ENCODE measurements at places on chromosomes 3 and 15.

GRCh38 chr3:110758208-110758607, 313.4 kb upstream of the NECTIN3 start:
- peak; percentile 40 for DNase-seq

- DNase-seq = no peak
Observed at GRCh38 chr3:70558956-70559355, 246.5 kb upstream of the MDFIC2 start.

GRCh38 chr3:192129586-192129985, 597.8 kb downstream of the FGF12 start:
- no peak for DNase-seq

DNA sequence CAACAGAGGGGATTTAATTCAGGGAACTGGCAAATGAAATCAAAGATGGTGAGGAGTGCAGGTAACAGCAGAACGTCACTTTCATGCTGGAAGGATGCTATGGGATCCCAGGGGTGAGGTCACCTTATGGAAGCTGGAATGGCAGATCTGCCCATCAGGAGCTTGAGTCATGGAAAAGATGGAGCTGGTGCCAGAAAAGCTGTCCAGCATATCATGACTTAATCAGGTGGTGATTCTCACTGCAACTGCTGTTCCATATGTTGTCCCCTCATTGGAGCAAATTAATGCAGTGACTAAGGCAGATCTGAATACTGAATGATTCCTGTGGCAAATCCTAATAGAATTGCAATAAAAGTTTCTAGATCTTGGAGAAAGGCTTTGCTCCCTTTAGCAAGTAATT, 38.4 kb downstream of the HHLA2 start:
- no peak for DNase-seq

DNA sequence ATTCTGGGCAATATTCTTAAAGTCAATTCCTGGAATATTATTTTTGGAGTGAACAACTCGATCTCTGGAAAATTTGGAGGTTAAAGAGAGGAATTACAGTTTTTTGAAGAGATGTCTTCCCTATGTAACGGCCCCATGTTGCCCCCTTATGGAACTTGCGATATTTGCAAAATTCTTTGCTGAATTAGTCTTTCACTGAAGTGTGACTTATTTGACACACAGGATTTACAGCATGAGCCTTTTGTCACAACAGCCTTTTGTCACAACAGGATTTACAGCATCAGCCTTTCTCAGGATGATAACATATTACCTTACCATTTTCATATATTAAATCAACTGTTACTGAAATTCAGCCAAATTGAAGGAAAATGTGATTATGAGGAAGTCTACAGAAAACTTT, 37.8 kb upstream of the SPTSSB start:
- DNase-seq = peak; percentile 55

DNA sequence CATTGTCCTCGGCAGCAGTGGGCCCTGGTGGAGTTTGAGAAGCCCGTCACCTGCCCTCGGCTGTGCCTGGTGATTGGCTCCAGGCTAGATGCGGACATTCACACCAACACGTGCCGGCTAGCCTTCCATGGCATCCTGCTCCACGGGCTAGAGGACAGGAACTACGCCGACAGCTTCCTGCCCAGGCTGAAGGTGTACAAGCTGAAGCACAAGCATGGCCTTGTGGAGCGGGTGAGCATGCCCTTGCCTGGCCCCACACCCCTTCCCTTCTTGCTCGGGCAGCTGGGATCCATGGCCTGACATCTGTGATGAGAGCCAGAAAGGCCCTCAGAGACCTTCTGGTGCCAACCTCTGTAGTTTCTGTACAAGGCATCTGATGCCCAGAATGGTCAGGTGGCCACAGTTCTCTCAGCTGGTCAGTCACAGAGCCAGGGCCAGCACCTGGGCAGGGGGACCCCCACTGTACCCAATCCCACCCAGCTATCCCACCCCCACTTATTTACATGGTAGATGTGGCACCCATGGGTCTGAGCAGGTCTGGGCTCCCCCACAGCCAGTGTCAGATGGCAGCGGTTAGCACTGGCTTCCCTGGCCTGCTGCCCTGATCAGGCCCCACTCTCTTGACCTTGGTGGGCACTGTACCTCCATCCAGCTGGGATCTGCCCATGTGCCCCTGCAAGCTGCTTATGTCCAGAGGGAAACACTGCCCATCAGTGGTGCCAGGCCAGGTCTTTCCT, 124.9 kb downstream of the DNAJB8 start:
- DNase-seq = no peak

Measured in myocyte (in vitro differentiated cells).